GM12891 (cell line): ENCODE measurements at places on chromosomes 7 and 10.

DNA sequence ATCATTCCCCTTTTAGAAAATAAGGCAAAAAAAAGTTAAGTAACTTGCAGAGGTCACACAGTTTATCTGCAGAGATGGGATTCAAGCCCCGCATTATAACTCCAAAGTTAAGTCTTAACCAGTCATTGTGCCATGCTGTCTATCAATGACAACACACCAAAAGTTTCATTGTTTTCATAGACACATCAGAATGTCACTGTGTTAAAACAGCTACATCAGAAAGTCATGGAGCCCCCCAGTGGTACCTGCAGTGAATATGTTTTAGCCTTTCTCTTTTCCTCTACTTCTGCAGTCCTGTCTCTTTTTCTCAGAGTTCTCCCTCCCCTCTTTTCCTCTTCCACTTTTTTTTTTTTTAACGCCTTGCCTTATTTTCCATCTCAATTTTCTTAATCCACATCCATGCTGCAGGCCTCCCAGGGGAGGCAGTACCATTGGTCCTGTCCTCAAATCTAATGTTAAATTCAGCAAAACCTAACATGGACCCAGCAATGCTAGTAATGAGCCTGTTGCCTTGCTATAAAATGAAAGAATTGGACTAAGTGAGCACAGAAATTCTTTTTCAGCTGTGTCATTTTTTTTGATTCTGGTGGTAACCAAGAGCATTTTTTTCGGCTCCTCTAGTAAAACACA lies 3.8 kb upstream of the NRCAM start:
- no peak for DNase-seq

GRCh38 chr10:121324678-121325213 lies 273.5 kb downstream of the FGFR2 start:
- no peak for DNase-seq

GRCh38 chr7:2814186-2814945 lies 29.7 kb downstream of the GNA12 start:
- no peak for DNase-seq

- DNase-seq: no peak
Measured at GRCh38 chr7:51521054-51521453, 204.4 kb upstream of the COBL start.

GRCh38 chr7:151721694-151722093 lies 155.2 kb downstream of the PRKAG2 start:
- DNase-seq: no peak

DNA sequence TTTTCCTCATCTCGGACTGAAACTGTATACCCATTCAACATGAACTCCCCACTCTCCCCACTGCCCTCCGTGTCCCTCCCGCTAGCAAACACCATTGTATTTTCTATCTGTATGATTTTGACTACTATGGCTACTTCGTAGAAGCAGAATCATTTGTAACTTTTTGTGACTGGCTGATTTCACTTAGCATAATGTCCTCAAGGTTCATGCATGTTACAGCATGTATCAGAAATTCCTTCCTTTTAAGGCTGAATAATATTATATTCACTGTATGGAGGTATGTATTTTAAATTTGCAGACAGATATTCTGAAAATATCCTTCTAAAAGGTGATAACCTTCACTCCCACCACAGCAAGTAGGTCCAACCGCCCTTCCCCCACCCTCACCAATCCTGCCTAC lies 42.9 kb upstream of the MMD2 start:
- no peak for DNase-seq

DNA sequence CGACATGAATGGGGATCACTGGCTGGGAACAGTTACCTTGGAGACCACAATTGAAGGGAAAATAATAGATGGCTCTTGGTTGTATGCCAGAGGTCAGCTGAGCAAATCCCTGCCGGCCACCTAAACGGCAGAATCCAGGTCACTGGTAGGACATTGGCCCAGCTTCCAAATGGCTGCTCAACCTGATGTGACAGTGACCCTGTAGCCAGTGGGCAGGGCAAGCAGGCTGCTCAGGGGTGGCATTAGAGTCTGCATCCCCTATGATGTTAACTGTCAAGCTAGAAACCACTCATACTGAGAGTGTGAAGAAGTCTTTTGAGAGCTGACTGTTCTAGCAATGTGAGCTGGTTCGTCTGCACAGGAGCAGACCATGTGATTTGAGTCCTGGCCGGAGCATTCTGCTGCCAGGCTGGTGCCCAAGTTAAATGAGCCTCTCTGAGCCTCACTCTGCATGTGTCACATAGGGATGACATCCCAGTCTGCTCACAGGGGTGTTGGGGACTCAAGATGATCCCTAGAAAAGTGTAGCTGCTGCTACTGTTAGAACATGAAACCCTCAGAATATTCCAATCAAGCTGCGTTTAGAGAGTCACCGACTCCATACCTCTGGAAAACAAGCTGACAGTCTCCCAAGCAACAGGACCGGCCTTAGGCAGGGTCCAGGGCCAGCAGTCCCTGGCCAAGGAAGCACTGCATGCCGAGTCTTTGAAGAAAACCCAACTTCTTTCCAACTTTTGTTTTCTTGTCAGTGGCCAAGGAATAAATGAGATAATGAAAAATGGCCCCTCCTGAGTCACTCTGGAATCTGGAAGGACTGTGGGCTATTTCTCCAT lies 69.7 kb downstream of the VWA2 start:
- DNase-seq: no peak

DNA sequence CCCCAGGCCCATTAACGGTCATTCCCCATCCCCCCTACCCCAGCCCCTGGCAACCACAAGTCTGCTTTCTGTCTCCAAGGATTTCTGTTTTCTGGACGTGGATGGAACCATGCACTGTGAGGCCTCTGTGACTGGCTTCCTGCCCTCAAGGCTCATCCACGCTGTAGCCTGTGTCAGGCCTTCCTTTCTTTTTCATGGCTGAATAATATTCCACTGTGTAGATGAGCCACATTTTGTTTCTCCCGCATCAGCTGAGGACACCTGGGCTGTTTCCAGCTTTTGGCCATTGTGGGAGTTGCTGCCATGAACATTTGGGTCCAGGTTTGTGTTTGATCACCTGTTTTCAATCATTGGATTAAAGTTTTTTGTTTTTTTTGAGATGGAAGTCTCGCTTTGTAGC lies 50.0 kb downstream of the UNCX start:
- no peak for DNase-seq

DNA sequence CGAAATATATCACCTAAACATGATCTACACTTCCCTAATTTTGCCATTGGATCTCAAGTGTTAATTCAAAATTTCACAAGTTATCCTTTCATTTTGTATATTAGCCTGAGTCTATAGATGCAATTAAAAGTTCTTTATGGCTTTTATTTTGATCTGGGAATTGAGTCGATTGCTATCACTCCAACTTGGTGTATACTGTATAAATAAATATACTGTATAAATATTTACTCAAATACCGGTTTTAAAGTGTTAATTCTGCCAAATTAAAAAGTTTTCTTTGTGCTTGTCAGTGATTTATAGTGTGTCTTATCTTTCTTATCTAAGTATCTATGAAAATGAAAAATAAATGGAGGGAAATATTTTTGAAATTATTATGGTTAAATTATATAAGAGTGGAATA lies 683.7 kb upstream of the LRRN3 start:
- DNase-seq: no peak

DNA sequence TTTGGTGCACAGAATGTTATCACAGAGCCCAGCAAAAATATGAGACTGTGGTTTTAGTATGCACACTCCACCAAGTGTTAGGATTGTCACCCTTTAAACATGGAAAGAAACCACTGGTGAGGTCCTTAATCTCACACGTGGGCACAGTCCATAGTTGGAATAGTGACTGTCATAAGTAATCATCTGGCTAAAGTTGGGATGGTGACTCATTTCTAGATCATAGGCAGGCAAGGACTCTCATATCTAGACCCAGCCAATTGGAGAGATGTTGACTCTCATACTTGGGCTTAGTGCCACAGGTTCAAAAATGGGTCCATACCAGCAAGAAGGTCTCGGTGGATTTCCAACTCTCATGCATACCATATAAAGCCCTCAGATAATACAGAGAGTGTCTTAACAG lies 39.6 kb upstream of the ZNF680 start:
- DNase-seq: no peak

DNA sequence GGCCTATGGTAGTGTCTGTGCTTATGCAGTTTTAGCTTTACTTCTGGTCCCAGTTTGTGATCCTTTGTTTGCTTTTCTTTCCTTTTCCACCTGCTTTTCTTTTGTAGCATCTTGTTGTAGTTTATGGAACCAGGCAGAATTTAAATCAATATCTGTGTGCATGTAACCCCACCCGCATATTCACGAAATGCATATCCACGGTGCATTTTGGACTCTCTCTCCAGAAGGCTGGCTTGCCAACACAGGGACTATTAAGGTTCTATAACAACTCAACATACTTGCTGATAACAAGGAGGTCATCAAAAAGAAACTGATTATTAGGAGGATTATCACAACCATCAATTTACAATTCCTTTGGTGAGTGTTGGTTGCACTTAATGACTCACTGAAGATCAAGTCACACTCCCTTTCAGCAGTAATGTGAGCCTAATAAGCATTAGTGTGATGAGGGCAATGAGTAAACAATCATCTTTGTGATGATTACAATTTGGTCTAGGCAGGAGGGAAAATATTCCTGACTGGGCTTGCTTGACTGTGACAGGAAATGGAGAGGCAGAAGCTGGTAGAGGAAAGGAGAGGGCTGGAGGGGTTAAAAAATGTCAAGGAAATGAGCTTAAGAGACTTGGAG lies 378.6 kb downstream of the REEP3 start:
- no peak for DNase-seq

DNA sequence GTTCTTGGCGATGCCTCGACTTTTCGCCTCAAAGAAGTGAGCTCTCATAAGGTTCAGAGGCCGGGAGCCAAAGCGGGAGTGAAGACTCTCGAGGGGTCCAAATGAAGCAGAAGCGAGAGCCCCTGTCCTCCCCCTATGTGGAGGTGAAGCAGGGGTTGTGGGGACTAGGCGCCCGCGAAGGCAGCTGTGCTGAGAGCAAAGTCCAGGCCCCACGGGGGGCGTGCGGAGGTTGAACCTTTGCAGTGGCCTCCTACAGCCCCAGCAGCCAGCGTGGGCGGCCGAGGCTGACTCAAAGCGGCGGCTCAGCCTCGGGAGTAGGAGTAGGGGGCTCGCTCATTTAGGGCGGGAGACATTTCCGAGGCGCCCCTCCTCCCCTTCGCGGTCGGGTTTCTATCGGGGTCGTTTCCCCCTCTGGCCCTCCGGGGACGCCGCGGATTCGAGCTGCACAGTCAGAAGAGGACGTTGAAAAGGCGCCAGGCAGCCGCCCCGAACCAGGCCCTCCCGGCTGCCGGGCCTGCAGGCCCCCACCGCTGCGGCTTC lies 553 bp upstream of the ADD3 start:
- DNase-seq: peak; percentile 35

DNA sequence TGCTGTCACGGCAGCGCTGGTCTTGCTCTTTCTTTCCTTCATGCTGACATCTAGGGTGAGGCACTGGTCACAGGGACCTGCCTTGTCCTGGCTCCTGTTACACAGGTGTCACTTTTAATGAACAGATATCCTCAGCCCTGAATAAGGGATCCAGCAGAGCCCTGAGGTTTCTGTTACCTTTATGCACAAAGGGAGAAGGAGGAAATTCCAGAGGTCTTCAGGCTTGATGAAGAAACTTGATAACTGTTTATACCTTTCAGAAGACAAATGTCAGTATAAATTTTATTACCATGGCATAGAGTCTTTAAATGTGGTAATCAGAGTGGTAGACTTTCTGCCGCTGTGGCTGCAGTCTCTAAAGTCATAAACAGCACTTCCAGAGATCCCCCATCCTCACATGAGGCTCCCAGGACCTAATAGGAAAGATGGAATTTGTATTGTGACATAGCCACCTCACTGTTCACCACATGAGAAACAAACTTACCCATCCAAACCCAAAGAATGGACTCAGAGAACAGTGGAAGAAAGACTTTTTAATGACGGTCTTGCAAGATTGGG lies 2.7 kb downstream of the LRRC27 start:
- no peak for DNase-seq
